Activated naive CD4-positive, alpha-beta T cell (primary cell): ENCODE measurements at places on chromosomes 3 and 15.

GRCh38 chr3:97917813-97918536, 54.3 kb downstream of the RIOX2 start:
- no peak for DNase-seq

DNA sequence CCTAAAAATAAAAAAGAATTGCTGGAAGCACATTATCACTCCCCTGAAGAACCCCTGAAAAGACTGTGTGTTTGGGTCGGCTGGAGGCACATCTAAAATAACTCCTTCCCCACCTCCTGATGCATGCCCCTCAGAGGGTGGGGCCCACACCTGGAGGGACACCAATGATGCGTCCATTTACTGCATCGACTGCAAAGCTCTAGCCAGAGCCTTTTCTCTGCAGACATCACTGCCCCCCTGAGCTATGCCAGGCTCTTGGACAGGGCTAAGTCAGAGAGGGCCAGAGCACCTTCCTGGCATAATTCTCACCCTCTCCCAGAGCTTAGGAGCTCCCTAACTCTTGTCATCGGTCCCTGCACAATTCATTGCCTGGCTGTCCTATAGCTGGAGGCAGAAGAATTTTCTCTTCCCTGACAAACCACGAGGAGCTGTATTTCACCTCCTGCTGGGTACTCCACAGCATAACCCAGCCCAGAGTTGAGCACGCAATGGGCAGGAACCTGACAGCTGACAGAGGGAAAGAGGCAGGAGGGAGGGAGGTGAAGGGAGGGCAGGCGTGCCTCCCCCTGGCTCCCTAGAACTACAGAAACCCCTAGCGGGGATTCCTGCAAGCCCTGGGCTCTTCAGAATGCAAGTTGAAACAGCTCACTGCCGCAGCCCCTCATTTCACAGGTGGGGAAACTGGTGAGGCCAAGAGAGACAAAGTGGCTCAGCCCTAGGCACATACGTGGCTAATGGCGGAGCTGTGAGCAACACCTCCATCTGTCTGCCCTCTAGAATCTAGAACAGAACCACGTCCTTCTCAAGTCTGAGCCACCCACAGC, 46.6 kb downstream of the XXYLT1 start:
- DNase-seq, result no peak

- no peak for DNase-seq
These were observed 199.8 kb upstream of the NR2F2 start for GRCh38 chr15:96130734-96131133.

- no peak for DNase-seq
These were observed 11.8 kb downstream of the CD276 start for GRCh38 chr15:73695773-73696640.

GRCh38 chr3:72894976-72895552, 7.2 kb downstream of the GXYLT2 start:
- no peak for DNase-seq
